ENCODE measurements at places on chromosomes 3 and 15. TPM values are rescaled to one million over a fixed set of nuclear protein-coding genes. Genes with fewer than 3 reads are reported as not detected.

Gene CYP11A1
- 4.6 TPM for total RNA-seq

Gene KCNAB1
- total RNA-seq = 3.9 TPM

Gene C2CD4A
- total RNA-seq = not detected

Gene IL20RB
- 2.2 TPM for total RNA-seq

Gene IQCF6
- total RNA-seq = not detected

Gene NR2E3
- total RNA-seq = 2.9 TPM

Gene TRANK1
- 13.6 TPM for total RNA-seq

Gene ANKUB1
- total RNA-seq = not detected

Gene ZIC1
- not detected for total RNA-seq

Gene GOLGA8S
- 0.44 TPM for total RNA-seq

Gene BSN
- total RNA-seq = 0.15 TPM

Gene GOLGA6L4
- 5.3 TPM for total RNA-seq

Gene DLL4
- total RNA-seq = 10.5 TPM

Gene OXSR1
- 29.0 TPM for total RNA-seq

Gene KIF9
- 10.7 TPM for total RNA-seq

Gene RTP2
- total RNA-seq = not detected

Gene PPP2R3A
- total RNA-seq = 20.6 TPM

Gene TLR9
- total RNA-seq = 0.29 TPM

Gene MINAR1
- 0.66 TPM for total RNA-seq

Gene CP
- total RNA-seq = 30.2 TPM

Gene DPPA2
- total RNA-seq = not detected

Gene PLA2G4E
- not detected for total RNA-seq

Gene B3GNT5
- total RNA-seq = 6.2 TPM

Gene SLC6A1
- total RNA-seq = 0.32 TPM

Gene SLITRK3
- total RNA-seq = 0.33 TPM

Gene WDR93
- total RNA-seq = 1.0 TPM

Gene DUSP7
- 7.0 TPM for total RNA-seq

Gene KBTBD13
- not detected for total RNA-seq

Gene EOMES
- total RNA-seq = 0.48 TPM

Gene KIF7
- total RNA-seq = 14.4 TPM

Gene IL5RA
- 0.48 TPM for total RNA-seq

Gene THRB
- total RNA-seq = 39.2 TPM

Gene IMP3
- total RNA-seq = 175 TPM

Data from breast epithelium (tissue), 4 donors.